ENCODE measurements at places on chromosomes 1 and 21.
A peak's percentile ranks its signal among the peaks of the same experiment; 100 is the strongest.

- no peak for DNase-seq
Observed at GRCh38 chr1:94953746-94954145, 26.8 kb upstream of the CNN3 start.

- DNase-seq = no peak
Observed at GRCh38 chr1:209983953-209984352, 45.9 kb downstream of the SYT14 start.

GRCh38 chr1:5933050-5933449 lies 59.2 kb downstream of the NPHP4 start:
- DNase-seq = no peak

GRCh38 chr1:44721485-44722361 lies 9.2 kb downstream of the RNU5D-1 start:
- DNase-seq = peak; percentile 79

DNA sequence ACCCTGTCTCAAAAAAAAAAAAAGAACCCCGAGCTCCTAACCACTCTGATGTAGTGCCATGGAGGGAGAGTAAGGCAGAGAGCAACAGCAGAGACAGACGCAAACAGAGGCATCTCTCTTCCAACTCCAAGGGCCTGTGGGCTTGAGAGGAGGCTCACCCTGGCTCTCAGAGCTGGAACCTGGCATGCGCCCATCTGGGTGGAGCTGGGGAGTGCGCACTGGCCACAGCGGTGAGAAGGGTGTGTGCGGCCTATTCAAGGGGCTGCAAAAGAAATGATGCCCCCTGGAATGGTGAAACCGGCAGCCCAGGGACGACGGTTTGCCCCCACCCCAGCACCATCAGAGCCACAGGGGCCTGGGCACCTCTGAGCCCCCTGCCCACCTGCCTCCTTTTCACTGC lies 17.6 kb downstream of the COL8A2 start:
- no peak for DNase-seq

DNA sequence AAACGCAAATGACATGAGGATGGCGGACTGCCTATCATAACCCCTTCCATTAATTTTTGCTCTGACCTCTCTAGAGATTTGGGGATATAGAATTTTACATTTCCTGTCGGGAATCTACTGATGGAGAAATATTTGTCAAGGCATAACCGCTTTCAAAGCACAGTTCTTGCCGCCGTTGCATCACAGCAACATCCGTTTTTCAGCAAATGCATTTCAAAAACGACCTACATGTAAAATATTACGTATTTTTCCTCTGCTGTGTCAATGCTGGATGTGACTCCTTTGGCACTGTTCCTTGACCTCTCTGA lies 4.9 kb downstream of the MIER1 start:
- DNase-seq = no peak

- DNase-seq = no peak
Observed at GRCh38 chr1:7454052-7454815, 316.9 kb upstream of the VAMP3 start.

DNA sequence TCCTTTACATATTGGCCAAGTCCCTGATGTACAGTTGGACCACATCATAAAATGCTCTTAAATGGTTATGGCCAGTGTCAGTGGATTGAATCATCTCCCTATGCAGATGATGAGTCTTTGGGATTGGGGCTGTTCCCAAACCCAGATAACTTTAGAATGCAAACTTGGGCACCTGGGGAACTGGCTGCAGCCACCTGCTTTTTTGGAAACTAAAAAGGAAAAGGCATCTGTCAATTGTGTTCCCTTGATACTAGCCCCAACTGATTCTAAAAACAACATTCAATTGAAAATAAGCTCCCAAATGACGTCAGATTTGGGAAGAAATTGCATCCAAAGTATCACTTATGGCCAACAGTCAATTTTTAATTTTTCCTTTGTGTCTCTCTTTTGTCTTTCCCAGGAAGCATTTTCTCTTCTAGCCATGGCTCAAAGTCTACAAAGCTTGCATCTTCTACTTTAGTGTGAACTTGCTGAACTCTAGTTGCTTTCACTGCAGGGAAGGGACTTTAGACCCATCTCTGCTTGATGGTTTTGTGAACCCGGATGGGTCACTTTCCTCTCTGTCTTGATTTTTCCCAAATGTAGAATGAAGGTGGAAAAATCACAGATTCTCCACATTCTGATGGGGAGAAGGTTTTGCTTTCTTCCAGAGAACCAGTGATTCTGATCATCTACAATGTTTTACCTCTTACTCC lies 402.3 kb upstream of the USP24 start:
- no peak for DNase-seq

All from activated T-cell treated with anti-CD3 and anti-CD28 coated beads for 24 hours (primary cell).